ENCODE measurements at places on chromosomes 12 and 14.

DNA sequence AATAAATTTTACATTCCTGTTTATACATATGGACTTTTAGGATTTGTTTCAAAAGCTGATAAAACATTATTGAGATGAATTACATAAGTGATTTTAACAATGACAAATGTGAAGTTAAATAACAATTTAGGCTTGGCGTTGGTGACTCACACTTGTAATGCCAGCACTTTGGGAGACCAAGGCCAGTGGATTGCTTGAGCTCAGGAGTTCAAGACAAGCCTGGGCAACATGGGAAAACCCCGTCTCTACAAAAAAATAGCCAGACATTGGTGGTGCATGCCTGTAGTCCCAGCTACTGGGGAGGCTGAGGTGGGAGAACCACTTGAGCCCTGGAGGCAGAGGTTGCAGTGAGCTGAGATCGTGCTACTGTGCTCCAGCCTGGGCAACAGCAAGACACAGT, 7.4 kb downstream of the ACOT2 start:
- DNase-seq, result no peak

GRCh38 chr12:109670731-109671130, 42.9 kb upstream of the FAM222A start:
- DNase-seq, result no peak

DNA sequence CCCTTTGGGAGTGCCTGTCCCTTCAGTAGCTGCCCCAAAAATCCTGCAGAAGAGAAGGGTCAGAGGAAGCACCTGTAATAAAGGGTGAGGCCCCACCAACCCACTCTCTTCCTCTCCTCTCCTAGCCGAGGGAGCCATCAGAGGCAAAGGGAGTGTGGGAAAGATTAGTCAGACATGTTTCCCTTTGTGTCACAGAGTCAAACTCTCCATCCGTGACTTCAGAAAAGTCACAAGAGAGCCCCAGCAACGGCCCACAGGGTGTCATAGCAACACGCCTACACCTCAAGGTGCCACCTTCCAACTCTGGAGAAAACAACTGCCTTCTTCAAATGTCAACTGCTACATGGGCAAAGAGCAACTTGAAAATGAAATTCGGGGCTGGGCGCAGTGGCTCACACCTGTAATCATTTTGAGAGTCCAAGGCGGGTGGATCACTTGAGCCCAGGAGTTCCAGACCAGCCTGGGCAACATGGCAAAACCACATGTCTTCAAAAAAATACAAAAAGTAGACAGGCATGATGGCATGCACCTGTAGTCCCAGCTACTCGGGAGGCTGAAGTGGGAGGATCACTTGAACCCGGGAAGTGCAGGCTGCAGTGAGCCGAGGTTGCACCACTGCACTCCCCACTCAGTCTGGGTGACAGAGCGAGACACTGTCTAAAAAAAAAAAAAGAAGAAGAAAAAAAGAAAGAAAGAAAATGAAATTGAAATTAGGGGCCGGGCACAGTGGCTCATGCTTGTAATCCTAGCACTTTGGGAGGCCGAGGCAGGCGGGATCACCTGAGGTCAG, 17.7 kb upstream of the CD27 start:
- peak; percentile 87 for DNase-seq

DNA sequence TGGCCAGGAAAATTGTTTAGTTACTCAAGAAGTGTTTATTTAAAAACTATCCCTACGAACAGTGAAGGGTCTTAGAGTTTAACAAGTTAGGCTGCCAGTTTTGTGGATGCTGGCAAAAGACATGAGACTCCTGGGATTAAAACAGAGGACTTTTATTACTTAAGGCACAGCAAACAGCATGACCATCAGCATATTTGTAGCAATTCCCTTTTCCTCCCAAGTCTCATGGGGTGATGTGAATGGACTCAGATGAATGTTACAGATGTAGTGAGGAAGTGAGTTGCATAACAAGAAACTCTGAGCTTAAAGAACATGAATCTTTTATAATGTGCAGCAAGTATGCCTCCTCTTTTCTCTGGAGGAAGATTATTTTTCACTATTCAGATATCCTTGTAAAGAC, 695.8 kb downstream of the RPS29 start:
- no peak for DNase-seq

DNA sequence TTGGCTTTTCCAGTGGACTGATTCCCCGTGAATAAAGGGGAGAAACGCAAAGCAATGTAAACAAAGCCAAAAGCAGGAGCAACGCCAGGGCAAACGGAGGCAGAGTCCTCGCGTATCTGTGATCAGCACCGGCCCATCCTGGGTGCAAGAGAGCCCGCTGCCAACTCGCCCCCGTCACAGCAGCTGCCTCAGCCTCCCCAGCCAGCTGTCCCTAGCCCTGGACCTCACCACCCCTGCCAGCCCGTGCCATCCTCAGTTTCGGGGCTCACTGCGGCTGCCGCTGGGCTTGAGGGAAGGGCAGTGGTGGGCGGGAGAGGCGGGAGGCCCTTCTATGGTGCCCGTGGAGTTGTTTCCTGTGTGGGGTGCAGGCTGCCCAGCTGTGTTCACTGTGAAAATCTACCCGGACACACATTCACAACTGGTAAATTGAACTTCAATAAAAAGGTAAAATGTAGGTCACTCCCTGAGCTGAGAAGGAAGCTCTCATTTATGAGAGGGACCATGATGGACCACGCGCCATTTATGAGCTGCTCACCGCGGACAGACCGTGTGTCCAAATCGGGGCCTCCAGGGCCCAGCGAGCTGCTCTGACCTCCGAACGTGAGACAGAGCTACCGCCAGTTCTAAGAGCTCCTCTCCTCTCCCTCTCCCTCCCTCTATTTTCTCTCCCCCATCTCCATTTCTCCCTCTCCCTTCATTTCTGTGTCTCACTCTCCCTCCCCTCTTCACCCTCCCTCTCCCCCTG, 330.5 kb upstream of the SFSWAP start:
- DNase-seq, result no peak

- DNase-seq, result no peak
These were observed 24.0 kb upstream of the HIGD1C start for GRCh38 chr12:50928392-50928791.

DNA sequence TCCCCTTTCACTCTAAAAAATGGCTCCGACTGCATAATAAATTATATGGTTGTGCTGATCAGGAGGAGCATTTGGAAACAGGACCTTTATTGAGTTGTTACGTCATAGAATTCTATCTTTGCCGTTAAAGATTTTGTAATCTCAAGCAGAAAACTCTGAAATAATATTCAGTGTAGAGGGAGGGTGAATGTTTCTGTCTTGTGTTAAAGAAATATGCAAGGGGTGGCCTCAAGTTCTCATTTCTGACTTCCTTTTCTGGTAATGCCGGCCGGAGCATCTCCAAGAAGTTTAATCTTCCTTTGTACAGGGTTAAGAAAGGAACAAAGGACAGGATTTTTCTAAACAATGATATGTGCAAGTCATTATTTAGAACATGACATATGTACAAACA, 165.1 kb downstream of the SLC38A4 start:
- DNase-seq, result no peak
